ENCODE measurements at places on chromosomes 16 and 17.
A peak's percentile ranks its signal among the peaks of the same experiment; 100 is the strongest.

DNA sequence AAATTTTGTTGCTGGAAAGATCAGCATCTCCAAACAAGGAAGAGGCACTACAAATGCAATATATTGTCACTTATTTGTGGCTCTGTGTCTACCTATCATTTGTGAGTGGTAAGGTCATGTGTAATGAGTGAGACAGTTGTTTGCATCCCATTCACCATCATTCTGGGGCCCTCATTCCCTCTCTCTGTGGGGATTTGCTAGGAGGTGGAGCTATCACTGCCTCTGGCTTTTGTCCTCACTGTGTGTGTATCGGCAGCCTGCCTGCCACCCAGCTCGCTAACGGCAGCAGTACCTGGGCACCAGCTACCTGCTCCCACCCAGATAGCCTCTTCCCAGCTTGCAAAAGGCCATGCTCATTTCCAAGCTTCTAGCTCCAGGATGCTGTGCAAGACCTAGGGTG, 379.2 kb upstream of the ZFHX3 start:
- no peak for DNase-seq

DNA sequence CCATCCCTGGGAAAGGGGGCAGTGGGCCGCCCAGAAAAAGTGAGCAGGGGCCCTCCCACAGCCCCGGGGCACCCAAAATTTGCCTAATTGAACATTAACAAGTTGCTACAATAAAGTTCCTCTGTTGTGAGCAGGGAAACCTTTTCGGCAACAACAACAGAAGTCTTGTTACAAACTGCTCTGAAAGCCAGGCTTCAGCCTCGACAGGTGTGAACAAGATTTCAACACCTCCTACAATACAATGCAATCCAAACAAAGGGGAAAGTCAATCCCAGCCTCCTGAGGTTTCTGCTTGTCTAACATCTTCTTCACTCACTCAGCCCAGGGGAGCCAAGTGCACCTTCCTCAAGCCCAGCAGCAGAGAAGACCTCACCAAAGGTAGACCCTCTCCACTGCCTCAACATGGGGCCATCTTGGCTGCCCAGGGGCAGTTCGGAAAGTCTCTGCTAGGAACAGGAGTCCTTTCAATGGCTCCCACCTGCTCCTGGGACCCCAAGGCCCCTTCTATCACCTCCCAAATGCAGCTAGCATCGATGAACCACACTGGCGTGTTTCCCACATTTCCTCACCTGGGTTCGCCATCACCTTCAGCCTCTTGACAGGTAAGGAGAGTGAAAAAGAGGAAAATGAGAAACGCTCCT, 19.1 kb downstream of the ZFHX3 start:
- DNase-seq: no peak

- peak; percentile 85 for DNase-seq
These were observed 757 bp downstream of the ORMDL3 start for GRCh38 chr17:39926588-39927100.

DNA sequence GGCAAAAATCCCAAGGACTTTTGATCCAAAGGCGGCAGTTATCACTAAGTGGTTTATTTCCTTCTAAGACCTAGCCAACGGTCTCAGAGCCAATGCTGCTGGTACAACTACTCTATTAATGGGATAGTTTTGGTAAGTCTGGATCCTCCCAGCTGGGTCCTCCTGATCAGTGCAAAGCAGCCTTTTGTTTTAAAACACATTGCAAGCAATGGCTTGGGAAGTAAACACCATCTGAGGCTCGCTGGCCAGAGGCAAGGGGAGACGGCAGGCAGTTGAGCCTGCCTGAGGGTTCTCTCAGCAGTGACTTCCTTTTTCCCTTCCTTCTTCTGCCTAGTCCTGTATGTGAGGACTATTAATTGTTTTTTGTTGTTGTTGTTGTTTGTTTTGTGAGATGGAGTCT, 1.6 kb upstream of the SLC5A10 start:
- DNase-seq: no peak

DNA sequence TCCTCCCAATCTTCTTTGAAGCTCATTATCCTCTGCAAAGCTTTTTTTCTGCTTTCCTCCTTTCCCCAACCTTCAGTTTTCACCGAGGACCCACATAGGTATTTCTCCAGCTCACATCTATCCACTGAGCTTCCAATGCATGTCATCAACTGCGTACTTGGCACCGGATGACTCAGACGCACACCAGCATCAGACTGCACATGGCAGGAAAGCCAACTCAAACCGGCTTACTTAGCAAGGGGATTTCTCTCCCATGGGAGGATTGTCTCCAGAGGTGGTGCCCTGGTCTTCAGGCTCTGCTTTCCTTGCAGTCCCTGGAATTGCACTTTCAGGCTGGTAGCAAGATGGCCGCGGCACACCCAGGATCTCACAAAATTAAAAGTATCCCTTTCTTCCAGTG, 1.7 kb upstream of the AKTIP start:
- no peak for DNase-seq

DNA sequence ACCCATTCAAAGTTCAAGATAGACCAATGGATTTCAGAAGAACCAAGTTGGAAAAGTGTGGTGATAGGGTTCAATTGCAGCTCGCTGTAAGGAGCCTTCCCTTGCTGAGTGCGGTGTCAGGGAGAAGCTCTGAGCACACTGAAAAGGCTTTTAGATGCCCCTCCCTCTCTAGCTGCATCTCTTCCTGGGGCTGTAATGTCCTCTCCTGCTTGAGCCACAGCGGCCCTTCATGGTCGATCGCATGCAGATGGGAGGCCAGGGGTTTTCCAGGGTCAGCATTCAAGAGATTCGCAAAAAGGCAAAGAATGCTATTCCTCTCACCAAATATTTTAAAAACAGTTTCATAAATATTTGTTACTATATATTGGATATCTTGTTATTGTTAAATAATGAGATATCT, 23.7 kb downstream of the ZC3H18 start:
- no peak for DNase-seq

DNA sequence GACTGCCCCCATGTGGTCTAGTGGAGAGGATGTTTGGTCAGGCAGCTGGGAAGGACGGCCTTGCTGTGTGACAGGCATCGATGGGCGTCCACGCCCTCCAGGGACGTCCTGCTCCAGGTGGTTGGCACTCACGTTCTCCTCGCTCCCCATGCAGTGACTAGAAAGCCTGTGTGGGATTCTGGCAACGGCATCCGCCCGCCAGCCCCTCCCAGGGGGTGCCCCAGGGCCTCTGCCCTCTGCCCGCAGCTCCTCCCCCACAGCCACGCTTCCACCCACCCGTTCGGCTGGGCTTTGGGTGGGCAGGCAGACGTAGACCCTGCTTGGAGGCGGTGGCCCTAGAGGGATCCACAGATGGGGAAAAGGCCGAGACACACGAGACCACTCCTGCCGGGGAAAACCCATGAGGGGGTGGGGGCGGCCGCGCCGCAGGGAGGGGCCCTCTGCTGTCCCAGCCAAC, 4.7 kb upstream of the IL17C start:
- no peak for DNase-seq

GRCh38 chr16:29876594-29877249, 13.7 kb upstream of the CDIPT start:
- no peak for DNase-seq

DNA sequence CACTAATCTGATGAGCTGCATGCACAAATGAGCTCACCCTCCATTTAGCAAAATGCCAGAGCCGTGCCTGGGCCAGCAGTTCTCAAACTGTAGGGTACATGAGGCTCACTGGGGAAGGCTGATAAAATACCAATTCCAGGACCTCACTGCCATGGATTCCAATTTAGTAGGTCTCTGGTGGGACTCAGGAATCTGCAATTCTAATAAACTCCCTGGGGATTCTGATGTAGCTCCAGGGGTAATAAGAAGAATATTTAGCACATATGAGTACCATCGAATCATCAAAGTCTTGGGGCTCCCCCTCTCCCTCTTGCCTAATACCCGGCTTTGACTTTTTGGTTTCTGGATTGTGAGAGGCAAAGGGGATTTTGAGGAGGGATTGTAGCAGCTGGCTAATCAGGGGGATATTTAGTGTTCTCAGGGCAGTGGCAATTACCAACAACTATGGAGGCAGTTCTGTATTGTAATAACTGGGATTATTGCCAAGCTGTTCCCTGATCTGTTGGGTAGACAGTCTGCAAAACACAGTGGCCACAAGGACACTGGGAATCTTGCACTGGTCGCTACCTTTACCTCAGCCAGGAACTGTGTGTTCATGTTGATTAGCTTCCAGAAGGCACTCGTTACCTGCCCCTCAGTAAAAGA, 140.4 kb downstream of the SHISA9 start:
- no peak for DNase-seq

- no peak for DNase-seq
These were observed 141.4 kb upstream of the MON1B start for GRCh38 chr16:77049577-77049976.

DNA sequence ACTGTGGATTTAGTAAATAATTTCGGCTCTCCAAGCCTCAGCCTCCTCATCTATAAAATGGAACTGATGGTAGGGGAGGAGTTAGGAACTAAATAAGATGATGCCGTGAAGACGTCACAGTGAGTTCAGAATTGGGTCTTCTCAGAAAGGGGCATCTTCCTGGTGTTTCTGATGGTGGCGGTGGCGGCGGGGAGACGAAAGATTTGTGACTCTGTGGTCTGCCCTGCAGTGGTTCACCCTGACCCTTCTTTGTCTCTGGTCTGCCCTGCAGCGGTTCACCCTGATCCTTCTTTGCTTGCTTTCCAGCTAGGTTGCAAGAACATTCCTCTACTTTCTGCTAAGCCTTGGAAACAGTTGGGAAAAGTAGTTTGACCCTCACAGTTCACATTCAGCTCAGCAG, 34.3 kb downstream of the WFDC1 start:
- DNase-seq: peak; percentile 57

- DNase-seq: no peak
These were observed at the start of gene KRTAP2-4 for GRCh38 chr17:41065829-41066624. Gene KRTAP2-4, minus strand, starts transcription at chr17:41065879. Its CDS starts 34 bp downstream, at chr17:41065845.

GRCh38 chr16:9014389-9014788, 50.7 kb upstream of the USP7 start:
- DNase-seq: no peak

GRCh38 chr16:47571049-47571448, 109.9 kb downstream of the PHKB start:
- DNase-seq: no peak

GRCh38 chr16:24789881-24790280, 55.9 kb upstream of the SLC5A11 start:
- no peak for DNase-seq
